ENCODE measurements at places on chromosomes 2 and 18. TPM values are rescaled to one million over a fixed set of nuclear protein-coding genes. Genes with fewer than 3 reads are reported as not detected.

RNU2-63P gene
- not detected for polyA plus RNA-seq

NT5DC4 gene
- 0.09 TPM for polyA plus RNA-seq

LYG2 gene
- 0.22 TPM for polyA plus RNA-seq

SKA1 gene
- 2.6 TPM for polyA plus RNA-seq

METTL21A gene
- 14.0 TPM for polyA plus RNA-seq

RAB6C gene
- 0.24 TPM for polyA plus RNA-seq

CD8B2 gene
- polyA plus RNA-seq: 0.04 TPM

FRZB gene
- 24.1 TPM for polyA plus RNA-seq

BMP10 gene
- polyA plus RNA-seq: not detected

SP140 gene
- 0.62 TPM for polyA plus RNA-seq

PREB gene
- 35.4 TPM for polyA plus RNA-seq

ZNF142 gene
- polyA plus RNA-seq: 12.7 TPM

STON1 gene
- 8.1 TPM for polyA plus RNA-seq

NXPH2 gene
- polyA plus RNA-seq: 13.0 TPM

SLC38A11 gene
- 0.20 TPM for polyA plus RNA-seq

KIDINS220 gene
- polyA plus RNA-seq: 63.4 TPM

CHRNG gene
- polyA plus RNA-seq: 160 TPM

SGPP2 gene
- 1.2 TPM for polyA plus RNA-seq

DNAJC5G gene
- 0.24 TPM for polyA plus RNA-seq

AMER3 gene
- not detected for polyA plus RNA-seq

FHL2 gene
- polyA plus RNA-seq: 66.8 TPM

PTMA gene
- 486 TPM for polyA plus RNA-seq

CDKL4 gene
- polyA plus RNA-seq: not detected

DTNA gene
- polyA plus RNA-seq: 90.1 TPM

GATA6 gene
- 0.91 TPM for polyA plus RNA-seq

CFAP221 gene
- 0.53 TPM for polyA plus RNA-seq

NGEF gene
- polyA plus RNA-seq: 1.2 TPM

RNF144A gene
- polyA plus RNA-seq: 20.7 TPM

CIB4 gene
- not detected for polyA plus RNA-seq

MROH2A gene
- not detected for polyA plus RNA-seq

TBR1 gene
- not detected for polyA plus RNA-seq

RSAD2 gene
- 2.5 TPM for polyA plus RNA-seq

RALBP1 gene
- 39.5 TPM for polyA plus RNA-seq

LHCGR gene
- 0.15 TPM for polyA plus RNA-seq

REEP1 gene
- polyA plus RNA-seq: 76.7 TPM

ZNF804A gene
- 0.13 TPM for polyA plus RNA-seq

ACMSD gene
- polyA plus RNA-seq: 0.44 TPM

ABCB11 gene
- not detected for polyA plus RNA-seq
